ENCODE measurements at places on chromosomes 2 and 18.

DNA sequence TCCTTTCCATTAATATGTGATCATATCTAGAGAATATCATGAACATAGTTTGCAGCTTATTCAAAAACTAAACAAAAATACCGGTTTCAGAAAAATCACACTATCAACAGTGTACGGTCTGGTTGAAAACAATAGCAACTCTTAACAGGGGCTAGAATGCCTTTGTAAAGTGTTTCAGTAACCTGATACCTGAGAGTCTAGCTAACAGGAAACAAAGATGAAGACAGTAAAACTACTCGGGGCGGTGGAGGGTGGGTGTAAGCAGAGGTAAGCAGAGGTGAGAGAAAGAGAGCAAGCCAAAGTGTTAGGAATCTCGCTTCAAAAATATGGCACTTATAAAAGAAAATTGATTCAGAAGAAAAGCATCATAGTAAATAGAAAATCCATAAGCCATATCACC is 109.0 kb upstream of the RGPD4 start:
- DNase-seq: no peak

GRCh38 chr18:75658330-75658729 is 230.8 kb upstream of the SMIM21 start:
- no peak for DNase-seq

DNA sequence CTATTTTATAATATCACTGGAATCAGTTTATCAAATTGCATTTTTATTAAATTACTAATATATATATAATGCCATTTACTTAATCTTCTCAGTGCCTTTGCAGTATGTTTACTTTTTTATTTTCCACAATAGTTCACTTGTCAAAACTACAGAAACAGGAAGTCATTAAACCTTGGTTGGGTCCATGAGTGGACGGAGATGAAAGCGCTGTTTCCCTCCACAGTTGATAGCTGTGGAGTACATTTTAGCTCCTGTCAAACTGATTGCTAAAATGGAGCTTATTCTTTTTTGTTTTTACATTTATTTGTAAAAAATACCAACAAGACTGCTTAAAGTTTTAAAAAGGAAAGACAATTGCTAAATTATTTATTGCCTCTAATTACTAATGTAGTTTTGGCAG is 19.2 kb downstream of the MFF start:
- no peak for DNase-seq

- no peak for DNase-seq
Measured at GRCh38 chr2:142069251-142069888, 61.4 kb downstream of the LRP1B start.

GRCh38 chr2:7976206-7976605 is 705.6 kb upstream of the ID2 start:
- no peak for DNase-seq
